ENCODE measurements at places on chromosomes 4 and X. TPM values are rescaled to one million over a fixed set of nuclear protein-coding genes. Genes with fewer than 3 reads are reported as not detected.

Gene CCDC110
- total RNA-seq: 0.67 TPM

- DNase-seq: no peak
Measured at GRCh38 chr4:100184787-100185186, 5.5 kb downstream of the DDIT4L start.

- no peak for DNase-seq
Measured at GRCh38 chrX:133482056-133482952, 67.0 kb upstream of the GPC4 start.

- no peak for DNase-seq
Measured at GRCh38 chrX:37060999-37061398, 52.8 kb downstream of the FAM47C start.

GRCh38 chr4:89101256-89102161, 9.8 kb upstream of the TIGD2 start:
- DNase-seq: no peak

Data from cardiac septum (tissue), 1 donor.